ENCODE measurements at places on chromosomes 16 and 17. TPM values are rescaled to one million over a fixed set of nuclear protein-coding genes. Genes with fewer than 3 reads are reported as not detected.

The MYO15A gene
- 0.43 TPM for total RNA-seq

The GCGR gene
- total RNA-seq, result not detected

The CACNG5 gene
- not detected for total RNA-seq

The WDR90 gene
- total RNA-seq, result 18.7 TPM

The DNASE1L2 gene
- total RNA-seq, result 0.64 TPM

The HEATR3 gene
- total RNA-seq, result 31.2 TPM

The RCVRN gene
- not detected for total RNA-seq

The MEOX1 gene
- total RNA-seq, result 6.0 TPM

The KRT13 gene
- not detected for total RNA-seq

The KRT31 gene
- total RNA-seq, result not detected

The HOXB1 gene
- not detected for total RNA-seq

The CRYM gene
- total RNA-seq, result 0.32 TPM

The CCL15 gene
- total RNA-seq, result not detected

The CDRT15 gene
- not detected for total RNA-seq

The CACNG4 gene
- not detected for total RNA-seq

The LITAFD gene
- total RNA-seq, result not detected

The KCNH4 gene
- not detected for total RNA-seq

The CD300A gene
- not detected for total RNA-seq

The BMERB1 gene
- 44.0 TPM for total RNA-seq

The CCDC154 gene
- total RNA-seq, result under 0.01 TPM

The NTN3 gene
- total RNA-seq, result 0.64 TPM

The ZDHHC1 gene
- 5.2 TPM for total RNA-seq

The CACNA1H gene
- 12.2 TPM for total RNA-seq

The MPP3 gene
- 8.7 TPM for total RNA-seq

The MYH8 gene
- not detected for total RNA-seq

The TBC1D3 gene
- total RNA-seq, result not detected

The SECTM1 gene
- 24.2 TPM for total RNA-seq

The ZNF821 gene
- total RNA-seq, result 3.9 TPM

The TP53TG3C gene
- total RNA-seq, result not detected

The GRIN2A gene
- total RNA-seq, result under 0.01 TPM

The AIPL1 gene
- total RNA-seq, result not detected

The TAOK2 gene
- total RNA-seq, result 63.9 TPM

The CPNE7 gene
- total RNA-seq, result 9.5 TPM

The CLCN7 gene
- total RNA-seq, result 85.1 TPM

The NACA2 gene
- not detected for total RNA-seq

The OR1F1 gene
- under 0.01 TPM for total RNA-seq

The C17orf100 gene
- total RNA-seq, result 0.43 TPM

The CIAPIN1 gene
- total RNA-seq, result 58.6 TPM

The AP1G1 gene
- 82.5 TPM for total RNA-seq

The DHX38 gene
- total RNA-seq, result 59.6 TPM

The MAP1LC3B gene
- 25.1 TPM for total RNA-seq

The ZNF597 gene
- 5.2 TPM for total RNA-seq

The LPO gene
- not detected for total RNA-seq

The AOC3 gene
- total RNA-seq, result 0.32 TPM

The KRT24 gene
- total RNA-seq, result not detected

The IRX3 gene
- 0.86 TPM for total RNA-seq

The GSDMA gene
- under 0.01 TPM for total RNA-seq

The GUCY2D gene
- under 0.01 TPM for total RNA-seq

The TBC1D3L gene
- total RNA-seq, result 2.6 TPM

The SEZ6L2 gene
- total RNA-seq, result 4.7 TPM

Data from fibroblast of villous mesenchyme (primary cell).